Astrocyte of the spinal cord (primary cell): ENCODE measurements at places on chromosomes 3 and 15.

DNA sequence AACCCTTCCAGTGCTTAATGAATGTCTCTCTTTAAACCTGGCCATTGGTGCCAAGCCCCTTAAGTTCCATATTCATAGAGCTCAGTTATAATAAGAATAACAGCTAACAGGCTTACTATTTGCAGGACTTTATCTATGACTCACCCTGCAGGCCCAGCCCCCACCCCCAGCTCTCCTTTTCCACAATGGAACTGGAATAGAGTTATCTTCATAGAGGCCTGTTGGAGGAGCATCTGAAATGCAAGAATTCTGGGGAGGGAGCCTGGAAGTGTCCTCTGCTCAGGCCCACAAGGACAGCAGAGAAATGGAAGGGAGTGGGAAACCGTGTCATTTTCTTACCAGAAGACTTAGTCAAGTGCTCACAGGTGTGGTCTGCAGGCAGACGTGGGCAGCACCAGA lies 52.8 kb downstream of the SEMA5B start:
- DNase-seq, result peak; percentile 57

DNA sequence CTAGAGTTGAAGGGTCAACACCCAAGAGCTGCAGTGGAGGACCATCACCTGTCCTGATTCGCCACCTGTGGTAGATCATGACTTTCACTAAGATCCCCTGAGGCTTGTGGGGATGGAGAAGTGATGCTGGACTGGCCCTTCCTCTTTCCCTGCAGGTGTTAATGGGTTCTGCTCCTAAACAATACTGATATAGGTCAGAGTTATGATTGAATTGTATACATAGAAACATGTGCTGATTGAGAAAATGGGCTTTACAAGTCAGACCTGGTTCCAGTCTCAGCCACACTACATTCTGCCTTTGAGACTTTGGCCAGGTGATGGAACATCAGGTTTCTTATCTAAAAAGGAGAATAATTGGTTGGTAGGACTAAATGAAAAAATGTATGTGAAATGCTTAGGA lies 418.9 kb upstream of the TPRG1 start:
- no peak for DNase-seq

- no peak for DNase-seq
Observed at GRCh38 chr3:94587291-94587690, 524.4 kb downstream of the NSUN3 start.

DNA sequence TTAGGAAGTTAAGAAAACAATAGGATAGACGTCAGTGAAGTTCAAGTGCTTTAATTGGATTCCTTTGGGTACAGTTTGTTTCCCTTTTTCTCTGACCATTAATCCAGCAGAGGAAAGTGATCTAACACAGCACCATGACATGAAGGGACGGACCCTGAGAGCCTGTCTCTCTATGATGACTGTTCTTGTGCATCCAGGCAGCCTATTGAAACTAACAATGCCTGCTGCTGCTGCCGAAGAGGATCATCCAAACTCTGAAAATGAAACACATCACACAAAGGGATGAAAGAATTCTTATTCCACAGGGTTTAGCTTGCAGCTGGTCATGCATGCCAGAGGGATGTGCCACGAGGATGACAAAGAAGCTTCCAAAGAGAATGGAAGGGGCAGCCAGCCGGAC lies 75.5 kb downstream of the ZBTB20 start:
- DNase-seq, result peak; percentile 57

DNA sequence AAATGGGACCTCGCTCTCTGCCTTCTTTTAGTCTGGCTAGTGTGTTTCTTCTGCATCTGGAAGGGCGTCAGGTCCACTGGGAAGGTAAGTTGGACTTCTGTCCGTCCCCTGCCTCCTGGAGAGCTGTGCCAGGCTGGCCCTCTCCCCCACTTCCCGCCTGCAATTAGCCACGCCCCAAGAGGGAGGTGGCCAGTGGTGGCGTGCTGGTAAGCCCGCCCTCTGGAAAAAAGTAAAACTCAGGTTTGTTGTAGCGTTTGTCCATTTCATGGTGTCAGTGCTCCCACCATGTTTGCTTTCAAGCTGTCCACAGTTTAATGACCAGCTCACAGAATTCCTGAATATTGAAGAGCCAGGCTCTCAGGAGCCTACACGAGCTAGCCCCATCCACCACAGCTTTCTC lies 55.6 kb downstream of the SLC6A6 start:
- DNase-seq, result no peak

DNA sequence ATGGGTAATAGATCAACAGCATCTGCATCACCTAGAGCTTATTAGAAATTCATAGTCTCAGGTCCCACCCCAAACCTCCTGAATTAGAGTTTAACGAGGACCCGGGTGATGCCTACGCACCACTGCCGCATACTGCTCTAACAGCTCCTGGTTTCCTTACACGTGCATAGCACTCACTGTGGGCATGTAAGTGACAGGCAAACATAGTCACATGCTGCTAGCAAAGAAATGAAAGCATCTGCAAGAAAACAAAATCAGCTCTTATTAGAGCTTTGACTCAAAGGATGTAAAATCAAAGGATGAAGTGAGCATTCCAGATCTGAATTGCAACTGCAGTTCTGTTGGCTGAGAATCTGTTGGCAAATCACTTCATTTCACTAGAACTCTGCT lies 19.1 kb upstream of the RIOX2 start:
- no peak for DNase-seq

DNA sequence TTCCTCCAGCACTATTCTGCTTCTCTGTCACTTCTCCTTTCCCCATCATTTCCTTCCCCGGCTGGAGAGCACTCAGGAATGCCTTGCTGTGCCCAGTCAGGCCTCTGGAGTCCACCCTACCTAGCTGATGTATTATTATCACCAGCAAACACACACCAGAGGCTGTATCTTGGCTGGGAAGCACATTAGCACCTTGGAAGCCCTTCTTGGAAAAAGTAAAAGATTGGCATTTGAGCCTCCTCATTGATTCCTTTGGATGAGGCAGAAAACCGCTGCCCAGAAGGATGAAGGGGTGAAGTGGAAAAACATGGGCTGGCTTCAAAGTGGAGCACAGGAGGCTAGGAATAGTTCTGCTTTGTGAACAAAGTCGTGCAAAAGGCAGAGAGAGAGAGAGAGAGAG lies 244.3 kb downstream of the RPLP1 start:
- no peak for DNase-seq

DNA sequence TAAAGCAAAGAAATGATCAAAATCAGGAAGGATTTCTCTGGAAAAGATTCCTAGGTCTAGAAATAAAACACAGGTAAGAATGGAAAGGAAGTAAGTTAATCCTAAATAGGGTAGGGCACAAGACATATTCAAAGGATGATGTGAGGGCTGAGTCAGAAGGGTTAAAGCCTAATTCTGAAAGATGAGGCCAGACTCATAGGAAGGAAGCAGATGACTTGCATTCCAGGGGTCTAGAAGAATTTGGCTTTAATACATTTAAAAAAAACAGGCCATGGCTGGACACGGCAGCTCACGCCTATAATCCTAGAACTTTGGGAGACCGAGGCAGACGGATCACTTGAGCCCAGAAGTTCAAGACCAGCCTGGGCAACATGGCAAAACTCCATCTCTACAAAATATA lies 3.2 kb downstream of the SSR3 start:
- peak; percentile 77 for DNase-seq

DNA sequence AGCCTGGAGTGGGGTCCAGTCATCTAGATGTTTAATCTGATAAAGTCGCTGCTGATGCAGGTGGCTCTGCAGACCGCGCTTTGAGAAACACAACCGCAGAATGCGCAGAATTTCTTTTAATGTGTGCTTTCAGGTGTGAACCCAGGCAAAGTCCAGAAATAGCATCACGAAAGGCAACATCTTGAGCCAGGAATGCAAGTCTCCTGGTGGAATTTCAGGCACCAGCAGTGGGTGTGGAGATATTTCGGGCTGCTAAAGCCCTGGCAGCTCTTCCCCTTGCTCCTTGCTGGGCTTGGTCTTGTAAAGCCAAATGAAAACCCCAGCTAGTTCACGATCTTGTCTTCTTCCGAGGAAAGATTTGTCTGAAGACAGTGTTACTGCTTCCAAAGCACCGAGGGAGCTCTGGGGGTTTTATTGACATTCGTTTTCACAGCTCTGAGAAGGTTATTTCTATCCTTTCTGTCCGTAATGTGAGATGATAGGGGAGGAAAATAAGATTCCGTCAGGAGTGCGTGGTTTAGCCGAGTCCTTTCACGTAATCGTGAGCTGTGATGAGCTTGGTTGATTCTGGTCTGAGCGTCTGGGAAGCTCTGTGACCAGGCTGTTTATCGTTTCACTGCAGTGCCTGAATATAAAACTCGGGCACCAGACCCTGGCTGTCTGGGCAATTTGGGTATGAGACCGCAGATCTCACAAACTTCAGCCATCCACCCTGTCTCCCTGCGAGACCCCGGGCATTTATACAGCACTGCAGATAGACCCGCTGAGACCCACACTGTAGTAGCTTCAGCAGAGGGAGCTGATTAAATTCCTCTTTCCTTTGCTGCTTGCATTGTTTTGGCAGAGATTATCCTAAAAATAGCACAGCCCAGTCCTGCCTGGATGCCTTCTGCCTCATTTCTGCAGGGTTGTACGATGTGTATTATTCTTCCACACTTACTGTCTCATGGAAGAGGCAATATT lies 67.0 kb upstream of the SLC25A26 start:
- DNase-seq, result peak; percentile 11

DNA sequence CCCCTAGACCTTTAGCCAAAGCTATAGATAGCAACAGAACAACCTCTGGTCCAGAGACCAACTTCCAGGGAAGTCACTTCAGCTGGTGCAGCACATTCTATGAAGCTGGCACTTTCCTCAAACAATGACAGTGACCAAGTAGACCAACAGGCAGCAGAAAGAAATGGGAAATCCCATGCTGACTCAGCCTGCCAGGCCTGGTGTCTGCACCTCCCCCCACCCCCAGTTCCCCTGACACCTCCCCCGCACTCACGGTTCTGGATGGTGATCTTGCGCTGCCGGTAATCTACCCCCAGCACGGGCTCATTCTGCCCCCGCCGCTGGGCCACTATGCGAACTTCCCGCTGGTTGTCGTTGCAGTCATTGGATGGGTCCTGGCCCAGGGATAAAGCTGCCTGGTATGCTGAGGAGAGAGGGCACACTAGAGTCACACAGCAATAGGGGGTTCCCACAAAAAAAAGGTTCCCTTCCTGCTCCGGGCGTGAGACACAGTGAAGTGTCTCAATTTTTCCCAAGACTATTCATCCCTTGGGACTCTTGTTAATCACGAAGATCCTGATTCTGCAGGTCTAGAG lies 17.0 kb downstream of the ILDR1 start:
- no peak for DNase-seq

- DNase-seq, result no peak
Observed at GRCh38 chr3:146020969-146021368, 140.0 kb downstream of the PLOD2 start.

DNA sequence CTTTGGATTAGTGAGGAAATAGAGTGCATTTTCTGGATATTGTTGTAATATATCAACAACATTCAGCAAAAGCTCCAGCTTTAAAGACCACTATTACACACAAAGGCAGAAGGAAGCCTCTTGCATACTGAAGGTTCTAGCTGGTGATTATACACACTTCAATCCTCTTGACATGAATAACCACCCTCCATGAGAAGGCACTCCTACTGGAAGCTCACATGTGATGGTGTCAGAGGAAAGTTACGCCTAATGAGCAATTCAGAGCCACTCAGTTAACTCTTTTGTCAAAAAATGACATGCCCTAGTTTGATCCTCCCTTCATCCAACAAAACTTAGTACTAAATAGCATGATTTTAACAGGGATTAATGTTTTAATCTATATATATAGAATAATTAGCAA lies 124.6 kb upstream of the LYSMD4 start:
- DNase-seq, result no peak

DNA sequence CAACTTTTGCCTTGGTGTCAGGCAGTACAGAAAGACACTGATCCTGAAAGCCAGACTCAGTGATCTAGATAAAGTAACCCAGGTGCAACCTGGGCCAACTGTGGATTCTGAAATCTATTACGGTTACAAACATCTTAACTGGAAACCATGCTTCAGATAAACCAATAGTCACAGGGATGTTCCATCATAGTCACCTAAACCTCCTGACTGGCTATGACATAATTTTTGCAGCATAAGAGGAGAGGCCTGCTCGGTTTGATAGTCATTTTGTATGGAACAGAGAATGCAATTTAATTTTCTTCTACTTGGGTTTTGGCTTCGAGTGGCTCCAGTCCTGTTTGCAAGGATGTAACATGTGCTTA lies 3.7 kb downstream of the SLCO3A1 start:
- DNase-seq, result no peak

GRCh38 chr15:41417418-41418195 lies 712 bp downstream of the RTF1 start:
- DNase-seq, result peak; percentile 21

DNA sequence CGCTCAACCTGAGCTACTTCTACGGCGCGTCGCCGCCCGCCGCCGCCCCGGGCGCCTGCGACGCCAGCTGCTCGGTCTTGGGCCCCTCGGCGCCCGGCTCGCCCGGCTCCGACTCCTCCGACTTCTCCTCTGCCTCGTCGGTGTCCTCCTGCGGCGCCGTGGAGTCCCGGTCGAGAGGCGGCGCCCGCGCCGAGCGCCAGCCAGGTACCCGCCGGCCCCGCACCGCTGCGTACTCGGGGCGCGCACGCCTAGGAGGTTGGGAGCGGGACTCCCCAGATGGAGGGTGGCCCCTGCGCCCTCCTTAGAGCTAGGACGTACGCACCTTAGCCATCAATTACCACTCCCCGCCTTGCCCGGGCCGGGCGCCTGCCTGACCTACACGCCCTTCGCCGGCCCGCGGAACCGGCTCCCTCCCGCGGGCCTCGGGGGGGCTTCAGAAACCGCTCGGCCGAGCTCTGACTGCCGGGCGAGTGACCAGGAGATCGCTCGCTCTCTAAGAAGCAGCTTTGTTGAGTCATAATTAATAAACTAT lies 466 bp downstream of the NFKBIZ start:
- no peak for DNase-seq

DNA sequence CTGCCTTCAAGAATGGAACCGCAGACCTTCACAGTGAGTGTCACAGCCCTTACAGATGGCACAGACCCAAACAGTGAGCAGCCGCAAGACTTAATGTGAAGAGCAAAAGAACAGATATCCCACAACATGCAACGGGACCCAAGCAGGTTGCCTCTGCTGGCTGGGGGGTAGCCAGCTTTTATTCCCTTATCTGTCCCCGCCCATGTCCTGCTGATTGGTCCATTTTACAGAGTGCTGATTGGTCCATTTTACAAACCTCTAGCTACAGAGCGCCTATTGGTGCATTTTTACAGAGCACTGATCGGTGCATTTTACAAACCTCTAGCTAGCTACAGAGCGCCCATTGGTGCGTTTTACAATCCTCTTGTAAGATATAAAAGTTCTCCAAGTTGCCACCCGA lies 102.0 kb upstream of the IGF1R start:
- DNase-seq, result no peak

DNA sequence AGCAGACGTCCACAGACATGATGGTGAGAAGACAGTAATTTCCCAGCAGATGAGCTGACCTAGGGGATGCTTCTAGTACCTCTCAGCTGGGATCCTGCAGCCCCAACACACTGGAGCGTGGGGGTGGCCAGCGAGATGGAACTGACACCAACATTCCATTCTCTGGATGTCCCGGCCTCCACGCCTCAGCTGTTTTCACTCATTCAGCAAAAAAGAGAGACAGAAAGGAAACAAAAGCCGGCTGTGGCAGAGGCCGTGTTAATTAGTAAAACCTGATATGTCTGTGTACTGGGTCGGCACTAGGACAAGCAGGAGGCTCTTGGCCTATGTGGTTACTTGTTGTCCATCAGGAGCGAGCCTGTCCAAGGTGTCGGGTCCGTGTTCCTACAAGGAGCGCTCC lies 82.6 kb upstream of the MYZAP start:
- peak; percentile 31 for DNase-seq
